Aorta (tissue), 5 donors: ENCODE measurements at places on chromosomes 1 and 21.
A peak's percentile ranks its signal among the peaks of the same experiment; 100 is the strongest.

DNA sequence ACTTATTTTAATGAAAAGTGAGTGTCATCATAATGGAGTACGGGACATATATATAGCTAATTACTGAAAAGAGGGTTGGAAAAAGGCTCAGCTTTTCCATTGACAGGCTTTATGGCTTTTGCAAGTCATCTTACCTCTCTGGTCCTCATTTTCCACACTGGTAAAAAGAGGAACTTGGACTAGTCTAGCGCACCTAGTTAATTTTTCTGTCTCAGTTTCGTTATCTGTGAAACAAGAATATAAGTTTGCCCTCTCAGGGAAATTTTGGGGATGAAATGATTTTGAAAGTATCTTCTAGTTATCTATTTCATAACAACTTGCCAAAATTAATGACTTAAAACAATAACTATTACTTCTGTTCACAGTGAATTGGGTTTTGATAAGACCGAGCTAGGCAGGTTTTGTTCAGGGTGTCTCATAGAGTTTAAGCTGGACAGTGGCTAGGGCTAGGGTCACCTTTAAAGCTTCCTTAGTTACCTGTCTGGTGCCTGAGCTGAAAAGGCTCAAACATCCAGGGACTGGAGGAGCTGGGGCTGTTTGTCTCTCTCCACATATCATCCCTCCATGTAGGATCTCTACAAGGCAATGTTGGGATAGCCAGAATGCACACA, 91.7 kb downstream of the TYW3 start:
- DNase-seq = no peak

DNA sequence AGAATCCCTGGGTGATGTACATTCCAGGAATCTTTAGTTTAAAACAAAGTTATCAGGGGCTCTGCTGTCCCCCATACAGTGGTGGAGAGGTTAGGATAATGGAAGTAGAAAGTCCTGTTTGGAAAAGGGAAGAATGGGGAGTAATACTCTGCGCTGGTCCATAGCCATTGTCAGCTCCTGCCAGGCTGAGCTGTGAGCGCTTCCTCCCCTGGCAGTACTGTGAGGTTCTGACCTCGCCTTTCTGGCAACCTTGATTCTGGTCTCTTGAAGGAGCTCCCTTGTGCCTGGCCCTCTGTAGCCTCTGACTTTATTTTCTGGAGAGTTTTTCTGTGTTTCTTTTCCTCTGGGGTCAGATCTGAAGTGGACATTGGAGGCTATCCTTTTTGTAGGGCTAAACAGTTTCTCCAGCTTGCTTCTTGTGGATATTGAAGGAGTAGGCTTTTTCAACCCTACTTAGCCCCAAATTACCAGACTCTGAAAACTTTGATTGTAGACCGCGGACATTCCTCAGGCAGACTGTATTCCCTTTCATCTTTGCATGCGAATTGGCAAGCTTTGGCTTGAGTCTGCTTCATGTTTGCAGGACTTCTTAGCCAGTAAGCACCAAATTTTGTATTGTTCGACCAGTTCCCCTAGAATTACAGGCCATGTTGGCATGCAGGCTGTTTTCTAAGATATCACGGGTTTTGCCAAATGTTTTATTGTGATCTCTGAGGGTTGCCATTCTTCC, 13.8 kb downstream of the UBE4B start:
- peak; percentile 54 for DNase-seq

DNA sequence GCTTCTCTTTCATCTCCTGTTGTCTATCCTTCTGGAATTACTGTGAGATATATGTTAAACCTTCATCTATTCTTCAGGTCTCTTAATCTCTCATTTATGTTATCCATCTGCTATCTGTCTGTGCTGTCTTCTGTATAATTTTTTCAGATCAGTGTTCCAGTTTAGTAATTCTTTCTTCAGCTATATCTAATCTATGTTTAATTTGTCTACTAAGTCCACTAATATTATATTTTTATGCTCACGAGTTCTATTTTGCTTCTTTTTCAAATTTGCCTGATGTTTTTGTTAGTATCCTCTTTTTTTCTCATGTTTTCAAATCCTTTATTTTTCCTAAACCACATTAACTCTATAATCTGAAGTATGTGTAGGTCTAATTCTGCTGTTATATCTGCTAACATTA, 34.6 kb upstream of the PLEKHO1 start:
- DNase-seq = no peak

DNA sequence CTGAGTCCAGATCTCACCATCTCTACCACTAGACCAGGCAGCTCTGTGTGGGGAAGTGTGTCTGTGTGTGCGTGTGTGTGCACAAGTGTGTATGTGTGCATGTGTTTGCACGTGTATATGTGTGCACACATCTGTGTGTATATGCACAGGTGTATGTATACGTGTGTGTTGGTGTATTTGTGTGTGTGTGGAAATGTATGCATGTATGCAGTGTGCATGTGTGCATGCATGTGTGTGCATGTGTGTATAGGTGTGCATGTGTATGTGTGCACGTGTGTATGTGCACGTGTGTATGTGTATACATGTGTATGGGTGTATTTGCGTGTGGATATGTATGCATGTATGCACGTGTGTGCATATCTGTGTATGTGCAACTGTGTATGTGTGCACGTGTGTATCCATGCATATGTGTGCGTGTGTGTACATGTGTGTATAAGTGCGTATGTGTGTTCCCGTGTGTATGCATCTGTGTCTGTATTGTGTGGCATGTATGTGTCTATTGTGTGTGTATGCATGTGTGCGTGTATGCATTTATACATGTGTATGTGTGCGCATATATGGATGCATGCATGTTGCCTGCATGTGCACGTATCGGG, 3.1 kb downstream of the PLEKHN1 start:
- no peak for DNase-seq

DNA sequence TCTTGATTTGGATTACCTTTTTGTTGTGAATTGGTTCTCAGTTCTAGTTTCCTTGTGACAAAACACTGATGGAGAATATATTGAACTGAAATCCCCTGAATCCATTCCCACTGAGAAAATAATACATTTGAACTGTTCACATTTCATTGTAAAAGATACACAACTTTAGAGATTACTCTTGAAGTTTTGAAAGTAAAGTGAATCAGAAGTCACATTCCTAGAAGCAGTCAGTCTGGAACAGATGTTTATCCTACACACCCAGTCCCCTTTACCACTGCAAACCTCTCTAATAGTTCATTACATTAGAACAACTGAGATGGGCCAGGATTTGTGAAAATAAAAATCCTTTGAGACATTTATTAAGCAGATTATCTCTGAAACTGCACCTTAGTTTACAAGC, 3.4 kb downstream of the RERE start:
- no peak for DNase-seq

DNA sequence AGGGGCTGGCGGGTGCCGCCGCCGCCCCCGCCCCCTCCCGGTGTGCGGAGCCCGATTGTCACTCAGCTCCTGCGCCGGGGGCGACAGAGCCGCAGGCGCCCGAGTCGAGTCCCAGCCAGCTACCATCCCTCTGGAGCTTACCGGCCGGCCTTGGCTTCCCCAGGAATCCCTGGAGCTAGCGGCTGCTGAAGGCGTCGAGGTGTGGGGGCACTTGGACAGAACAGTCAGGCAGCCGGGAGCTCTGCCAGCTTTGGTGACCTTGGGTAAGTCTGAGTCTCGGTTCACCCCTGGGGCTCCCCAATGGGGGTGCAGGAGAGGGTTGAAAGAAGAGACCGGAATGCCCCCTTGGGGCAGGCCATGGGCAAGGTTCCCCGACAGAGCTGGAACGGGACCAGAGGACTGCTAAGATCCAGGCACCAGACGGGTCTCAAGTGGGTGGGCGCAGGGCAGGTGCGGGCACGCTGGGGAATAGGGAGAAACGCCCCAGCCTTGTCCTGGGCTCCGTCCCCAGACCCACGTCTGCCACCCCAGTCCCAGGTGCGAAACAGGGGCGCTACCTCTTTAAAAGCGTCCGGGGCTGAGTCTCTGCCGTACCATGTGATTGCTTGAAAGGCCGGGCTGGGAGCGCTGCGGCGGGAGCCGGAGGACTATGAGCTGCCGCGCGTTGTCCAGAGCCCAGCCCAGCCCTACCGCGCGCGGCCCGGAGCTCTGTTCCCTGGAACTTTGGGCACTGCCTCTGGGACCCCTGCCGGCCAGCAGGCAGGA, at the start of gene ADORA1:
TSS of gene ADORA1 (plus strand) at position 61 of the 765 bp plus-strand sequence. CDS start 1,116 bp downstream, outside the sequence.
- DNase-seq = peak; percentile 75

- DNase-seq = no peak
These were observed 35.2 kb downstream of the LRP8 start for GRCh38 chr1:53292690-53293089.

DNA sequence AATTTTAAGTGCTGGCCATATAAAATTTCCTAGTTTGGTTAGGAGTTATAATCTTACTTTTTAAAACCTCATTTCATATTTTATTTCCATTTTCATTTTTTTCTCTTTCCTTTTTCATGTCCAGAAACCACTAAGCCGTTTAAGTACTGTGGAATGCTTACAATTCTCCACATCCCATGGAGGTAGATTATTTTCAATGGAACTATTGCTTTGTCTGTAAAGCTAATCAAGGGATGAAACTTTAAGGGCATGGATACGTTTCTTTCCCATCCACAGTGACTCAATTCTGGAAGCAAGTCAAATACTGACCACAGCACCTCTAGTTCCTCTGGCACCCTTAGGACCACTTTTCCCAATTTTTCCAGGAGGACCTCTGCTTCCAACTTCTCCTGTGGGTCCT, 139.1 kb upstream of the ZNHIT6 start:
- DNase-seq = no peak

DNA sequence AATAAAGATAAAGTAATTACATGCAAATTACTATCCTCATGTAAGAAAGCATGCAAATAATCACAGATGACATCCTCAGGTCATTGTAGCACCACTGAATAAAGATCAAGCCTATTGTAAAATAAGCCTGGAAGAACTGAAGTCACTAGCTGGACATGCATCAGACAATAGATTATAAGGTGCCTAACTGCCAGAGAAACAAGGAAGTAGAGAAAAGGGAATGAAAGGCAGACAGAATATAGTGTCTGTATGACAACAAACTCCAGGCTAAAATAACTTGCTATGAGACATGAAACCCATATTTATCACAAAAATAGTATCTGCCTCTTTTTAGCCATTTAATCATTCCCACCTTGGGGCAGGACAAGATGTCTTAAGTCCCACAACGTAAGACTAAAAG, 108.7 kb downstream of the ENAH start:
- no peak for DNase-seq

DNA sequence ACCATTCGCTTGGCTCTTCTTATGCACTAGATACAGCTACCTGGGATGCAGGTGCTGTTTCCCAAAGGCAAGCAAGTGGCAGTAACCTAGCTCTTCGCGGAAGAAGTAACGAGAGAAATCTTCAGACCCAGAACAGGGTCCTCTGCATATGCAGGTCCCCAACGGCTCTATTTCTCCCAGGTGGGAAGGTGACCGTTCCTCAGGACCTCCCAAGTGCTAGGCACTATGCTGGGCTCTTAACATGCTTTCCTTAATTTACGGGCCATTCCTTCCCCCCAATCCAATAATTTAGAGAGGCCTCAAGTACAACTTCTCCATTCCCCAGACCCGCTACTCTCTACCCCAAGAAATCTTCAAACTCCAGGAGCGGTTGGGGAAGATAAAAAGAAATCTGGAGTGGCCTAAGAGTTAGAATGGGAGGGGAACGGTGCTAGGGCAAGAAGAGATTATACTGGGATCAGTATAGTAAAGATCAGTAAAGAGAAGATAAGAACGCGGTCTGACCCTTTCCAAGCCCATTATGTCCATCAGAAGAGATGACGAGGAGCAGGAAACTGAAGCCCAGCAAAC, 410 bp downstream of the TXNDC12 start:
- DNase-seq = no peak

DNA sequence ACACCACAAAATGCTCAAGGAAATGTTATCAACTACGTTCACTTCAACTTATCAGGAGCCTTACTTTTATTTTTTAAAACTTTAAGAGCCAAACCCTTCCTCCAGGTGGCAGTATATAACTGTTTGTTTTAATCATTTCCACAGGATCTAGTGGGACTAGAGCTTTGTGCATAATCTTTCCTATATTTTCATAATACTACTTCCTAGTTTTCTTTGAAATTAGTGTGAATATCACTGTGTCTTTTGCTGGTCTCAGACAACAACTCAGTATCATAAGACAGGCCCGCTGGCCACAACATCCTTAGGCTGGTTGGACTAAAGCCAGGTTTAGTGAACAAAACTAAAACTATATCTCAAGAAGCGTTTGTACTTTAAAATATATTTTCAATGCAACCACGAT, 145.5 kb downstream of the TIAM1 start:
- DNase-seq = no peak

DNA sequence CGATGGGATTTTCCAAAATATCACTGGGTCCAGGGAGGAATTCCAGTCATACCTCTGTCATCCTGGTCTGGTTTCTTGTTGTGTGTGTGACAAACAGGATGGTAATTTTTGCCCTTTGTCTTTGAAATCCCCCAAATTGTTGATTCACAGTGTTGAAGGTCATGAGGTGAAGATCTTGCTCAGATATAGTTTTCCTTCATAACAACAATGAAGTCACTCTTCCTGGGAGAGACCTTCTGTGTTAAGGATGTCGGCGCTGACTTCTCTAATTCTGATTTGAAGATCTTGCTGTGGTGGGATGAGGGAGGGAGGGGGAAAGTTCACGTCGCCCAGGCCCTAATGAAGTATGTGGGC, 32.2 kb upstream of the MPZL1 start:
- no peak for DNase-seq

- DNase-seq = no peak
These were observed 71.5 kb upstream of the DISP3 start for GRCh38 chr1:11407301-11407994.

DNA sequence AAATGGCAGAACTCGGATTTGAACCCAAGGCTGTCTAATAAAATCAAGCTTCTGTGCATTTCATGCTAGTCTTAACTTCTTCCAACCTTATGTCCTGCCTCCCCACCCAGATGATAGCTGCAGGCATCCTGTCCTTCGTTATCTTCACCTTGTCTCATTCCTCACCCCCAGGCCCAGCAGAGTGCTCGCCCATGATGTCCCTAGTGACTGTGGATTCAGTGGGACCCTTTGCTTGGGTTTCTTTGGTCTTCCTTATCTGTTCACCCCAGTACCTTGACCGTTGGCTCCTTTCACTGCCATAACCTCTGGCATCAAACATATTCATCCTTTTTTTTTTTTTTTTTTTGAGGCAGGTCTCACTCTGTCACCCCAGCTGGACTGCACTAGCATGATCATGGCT, 5.6 kb upstream of the BSDC1 start:
- no peak for DNase-seq

- DNase-seq = peak; percentile 57
These were observed 77.1 kb downstream of the ITPKB start for GRCh38 chr1:226661965-226662364.

DNA sequence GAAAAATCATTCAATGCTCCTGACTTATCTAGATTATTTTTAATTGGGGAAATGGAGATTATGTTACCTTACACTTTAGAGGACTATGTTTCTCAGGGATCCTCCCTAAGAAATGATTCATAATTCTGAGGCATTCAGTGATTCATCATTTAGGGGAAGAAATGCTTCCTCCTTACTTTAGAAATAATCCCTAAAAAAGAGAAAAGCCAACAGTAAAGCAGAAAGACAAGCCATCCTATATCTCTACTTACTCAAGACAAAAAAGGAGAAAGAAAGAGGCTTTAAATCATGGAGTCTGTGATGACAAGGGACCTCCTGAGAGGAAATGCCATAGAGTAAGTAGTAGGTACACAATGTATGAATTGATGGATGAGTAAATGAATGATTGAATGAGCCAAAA, 137.0 kb downstream of the BRINP2 start:
- DNase-seq = no peak

GRCh38 chr1:181251001-181251712, 162.7 kb downstream of the IER5 start:
- DNase-seq = no peak

GRCh38 chr21:25573409-25574206, 33.7 kb downstream of the MRPL39 start:
- DNase-seq = no peak
